NCI-H526 treated with DMSO at 0.1 percent for 48 hours (cell line): ENCODE measurements at places on chromosomes 16 and 17.

GRCh38 chr16:54936979-54937670 lies 6.5 kb downstream of the IRX5 start:
- no peak for DNase-seq

GRCh38 chr16:31877876-31878642 lies 4.5 kb downstream of the ZNF267 start:
- DNase-seq, result no peak

DNA sequence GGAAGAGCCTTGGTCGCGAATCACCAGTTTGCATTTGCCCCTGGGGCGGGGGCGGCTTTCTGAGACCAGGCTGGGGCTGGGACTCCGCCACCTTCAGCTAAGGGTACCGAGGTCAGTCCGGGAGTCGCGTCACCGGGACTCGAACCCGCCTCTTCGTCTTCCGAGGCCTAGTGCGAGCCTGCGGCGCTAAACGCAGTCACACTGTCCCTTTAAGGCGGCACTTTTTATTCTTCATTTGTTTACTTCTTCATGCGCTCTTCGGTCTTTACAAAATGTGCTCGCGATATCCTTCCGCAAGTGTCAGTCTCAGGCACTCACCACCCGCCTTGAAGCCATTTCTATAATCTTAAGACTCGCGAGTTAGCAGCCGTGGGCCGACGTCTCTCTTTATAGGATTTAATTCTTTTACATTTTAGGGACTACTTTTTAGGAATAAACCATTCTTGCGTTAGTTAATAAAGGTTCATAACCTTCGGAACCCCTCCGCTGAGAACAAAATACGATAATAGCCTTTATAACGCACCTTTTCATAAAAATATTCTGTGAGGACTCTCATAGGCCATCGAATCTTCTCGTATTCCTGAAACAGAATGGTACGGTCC lies 593 bp upstream of the HEXIM1 start:
- peak; percentile 98 for DNase-seq

DNA sequence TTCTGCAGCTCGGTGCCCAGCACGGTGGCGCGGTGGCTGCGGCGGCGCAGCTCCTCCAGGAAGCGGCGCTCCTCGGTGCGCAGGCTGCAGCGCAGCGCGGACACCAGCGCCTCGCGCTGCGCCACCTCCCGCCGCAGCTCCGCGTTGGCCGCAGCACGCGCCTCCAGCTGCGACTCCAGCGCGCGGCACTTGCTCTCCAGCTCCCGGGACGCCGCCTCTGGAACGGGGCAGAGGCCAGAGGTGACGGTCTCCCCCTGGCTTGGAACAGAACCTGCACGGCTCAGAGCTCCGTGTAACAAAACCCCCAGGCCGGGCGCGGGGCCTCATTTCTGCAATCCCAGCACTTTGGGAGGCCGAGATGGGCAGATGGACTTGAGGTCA lies 13.2 kb upstream of the CLUH start:
- DNase-seq, result no peak

DNA sequence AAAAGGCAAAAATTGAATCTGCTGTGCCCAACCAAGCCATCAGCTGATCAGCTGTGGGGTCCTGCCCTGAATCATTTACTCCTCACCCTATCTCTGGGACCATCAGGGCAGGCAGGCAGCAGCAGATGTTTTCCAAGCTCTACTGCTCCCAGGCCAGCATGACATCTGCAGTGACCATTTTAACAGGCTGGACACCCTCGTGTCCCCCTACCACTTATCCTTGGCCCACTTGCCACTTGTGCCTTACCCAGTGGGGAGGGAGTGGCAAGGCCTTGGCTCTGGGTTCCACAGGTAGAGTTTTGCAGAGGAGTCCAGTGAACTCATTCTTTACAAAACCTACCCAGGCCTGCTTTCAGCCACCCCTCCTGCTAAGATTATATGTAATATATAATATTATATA lies 12.0 kb upstream of the CA4 start:
- no peak for DNase-seq

GRCh38 chr16:66161942-66162341 lies 204.5 kb upstream of the CDH5 start:
- no peak for DNase-seq

DNA sequence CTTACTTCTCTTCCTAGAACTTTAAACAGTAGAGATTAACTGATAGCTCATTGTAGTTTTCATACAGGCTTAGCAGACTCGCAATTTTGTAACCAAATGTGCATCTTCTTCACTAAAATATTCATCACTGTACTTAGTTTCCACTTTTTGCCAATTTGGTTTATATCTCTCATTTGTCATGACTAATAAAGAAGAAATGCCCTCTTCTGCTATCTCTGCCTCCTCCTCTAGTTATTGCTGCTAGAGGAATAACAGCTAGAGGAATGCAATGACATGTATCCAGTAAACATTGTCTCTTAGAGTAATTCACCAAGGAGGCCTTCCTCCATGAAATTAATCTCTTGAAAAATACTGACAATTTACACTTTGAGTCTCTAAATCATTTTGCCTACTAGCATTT lies 115.5 kb upstream of the COX10 start:
- no peak for DNase-seq

- no peak for DNase-seq
These were observed 244.9 kb downstream of the PRKCA start for GRCh38 chr17:66547151-66547865.
